ENCODE measurements at places on chromosomes 5 and 9.

DNA sequence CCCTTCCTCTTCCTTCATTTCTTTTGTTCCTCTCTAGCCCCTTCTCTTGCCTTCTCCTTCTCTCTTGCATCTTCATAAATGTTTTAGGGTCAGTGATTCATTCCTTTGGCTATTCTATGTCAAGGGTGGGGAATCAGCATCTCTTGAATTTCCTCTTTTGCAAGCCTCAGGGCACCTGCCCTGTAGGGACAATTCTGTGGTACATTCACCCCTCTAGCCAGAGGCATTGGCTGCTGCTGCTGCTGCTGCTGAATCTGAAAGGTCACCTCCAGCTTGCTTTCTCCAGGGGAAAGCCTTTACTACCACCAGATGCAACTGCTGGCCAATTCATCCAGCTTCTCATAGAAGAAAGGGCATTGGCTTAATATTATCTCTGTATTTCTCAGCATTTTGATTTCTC, 87.3 kb downstream of the INSYN2B start:
- no peak for DNase-seq

GRCh38 chr5:3602785-3603502, 7.3 kb downstream of the IRX1 start:
- no peak for DNase-seq

GRCh38 chr5:119250946-119251901, 104.6 kb upstream of the TNFAIP8 start:
- DNase-seq, result no peak

- no peak for DNase-seq
These were observed 522.8 kb upstream of the KLF4 start for GRCh38 chr9:108012405-108012804.

DNA sequence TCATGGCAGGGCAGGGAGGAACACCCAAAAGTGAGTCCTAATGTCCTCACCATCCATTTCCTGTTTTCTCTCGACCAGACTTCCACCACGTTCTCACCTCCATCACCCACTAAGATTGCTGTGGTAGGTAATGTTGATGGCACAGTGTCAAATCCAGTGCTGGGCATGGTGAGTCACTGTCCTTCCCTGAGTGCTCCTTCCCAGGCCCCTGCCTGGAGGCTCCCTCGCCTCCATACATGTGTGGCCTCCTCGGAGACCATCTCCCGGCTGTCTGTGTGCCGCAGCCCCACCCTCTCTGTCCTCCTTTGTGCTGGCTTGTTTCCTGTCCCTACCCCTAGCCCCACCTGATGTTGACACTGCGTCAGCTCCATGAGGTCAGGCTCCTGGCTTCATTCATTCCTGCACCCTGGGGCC, 177.5 kb downstream of the SYK start:
- no peak for DNase-seq

- DNase-seq, result peak; percentile 73
These were observed at the start of gene DNAJC18 for GRCh38 chr5:139439013-139439903. TSS of gene DNAJC18 (minus strand) at chr5:139439525. CDS start at chr5:139439445, 80 bp downstream.

GRCh38 chr9:117093891-117094844, 320.7 kb downstream of the ASTN2 start:
- DNase-seq, result no peak

DNA sequence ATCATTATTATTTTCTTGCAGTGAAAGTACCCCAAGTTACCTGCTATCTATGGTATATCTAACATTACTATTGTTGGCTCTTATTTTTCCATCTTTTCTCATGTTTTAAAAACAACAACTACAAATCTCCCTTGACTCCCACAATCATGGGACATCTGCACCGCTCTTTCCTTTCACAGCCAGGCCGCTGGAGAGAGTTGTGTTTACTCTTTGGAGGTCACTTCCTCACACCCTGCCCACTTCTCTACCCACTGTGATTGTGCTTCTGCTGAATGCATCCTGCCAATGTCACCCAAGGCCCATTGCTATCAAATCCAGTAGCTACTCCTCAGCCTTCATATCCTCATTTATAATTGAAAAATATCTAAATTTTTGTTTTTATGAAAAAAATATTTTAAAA, 29.7 kb downstream of the SLC28A3 start:
- no peak for DNase-seq

DNA sequence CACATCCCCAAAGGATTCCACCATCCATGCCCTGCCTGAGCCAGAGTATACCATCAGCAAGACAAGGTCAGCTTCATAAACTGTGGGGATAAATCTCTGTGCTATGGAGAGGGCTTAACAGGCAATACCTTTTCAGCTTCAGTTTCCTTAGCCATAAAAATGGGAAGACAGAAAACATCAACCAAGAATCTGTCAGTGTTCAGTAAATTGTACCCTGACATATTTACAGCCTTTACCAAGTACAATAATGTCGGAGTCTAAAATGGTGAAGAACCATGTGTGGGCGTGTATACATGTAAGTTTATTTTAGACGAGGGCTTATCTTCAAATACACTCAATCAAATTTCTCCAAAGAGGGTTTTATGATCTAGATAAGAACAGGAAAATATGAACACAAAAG, 94.7 kb downstream of the ELAVL2 start:
- no peak for DNase-seq

DNA sequence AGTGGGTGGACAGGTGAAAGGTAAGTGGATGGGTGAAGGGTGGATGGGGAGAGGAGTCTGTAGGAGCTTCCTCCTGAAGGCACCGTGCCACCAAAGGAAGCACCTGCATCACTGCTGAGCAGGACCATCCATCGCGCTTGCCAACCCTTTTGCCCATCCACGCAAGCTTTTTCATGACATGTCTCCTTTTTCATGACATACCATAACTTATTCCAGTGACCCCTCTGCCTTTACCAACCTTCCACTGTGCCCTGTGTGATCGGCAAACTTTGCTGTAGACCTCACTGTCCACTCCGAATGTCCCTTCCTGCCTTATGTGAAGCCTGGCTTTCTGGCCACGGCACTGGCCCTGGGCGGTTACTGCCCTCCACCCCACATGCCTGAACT, 13.4 kb downstream of the FLT4 start:
- DNase-seq, result no peak

- DNase-seq, result no peak
These were observed 25.9 kb downstream of the PSMB7 start for GRCh38 chr9:124389146-124389939.

DNA sequence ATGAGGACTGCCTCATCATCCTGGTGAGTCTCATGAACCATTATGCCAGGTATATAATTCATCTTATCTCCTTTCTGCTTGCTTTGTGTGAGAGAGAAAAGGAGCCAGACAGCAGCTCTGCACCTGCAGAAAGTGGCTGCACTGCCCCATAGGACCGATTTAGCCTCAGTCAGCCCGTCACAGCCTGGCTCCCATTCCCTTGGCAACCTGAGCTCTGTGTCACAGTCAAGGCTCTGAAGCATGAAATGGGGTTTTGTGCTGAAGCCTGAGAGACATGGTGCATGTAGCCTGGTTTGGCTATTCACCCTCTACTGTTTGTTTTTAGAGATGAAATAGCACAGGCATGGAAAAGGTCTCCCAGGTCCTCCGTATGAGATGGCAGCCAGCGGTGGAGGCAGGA, 198.3 kb downstream of the KCTD16 start:
- no peak for DNase-seq

DNA sequence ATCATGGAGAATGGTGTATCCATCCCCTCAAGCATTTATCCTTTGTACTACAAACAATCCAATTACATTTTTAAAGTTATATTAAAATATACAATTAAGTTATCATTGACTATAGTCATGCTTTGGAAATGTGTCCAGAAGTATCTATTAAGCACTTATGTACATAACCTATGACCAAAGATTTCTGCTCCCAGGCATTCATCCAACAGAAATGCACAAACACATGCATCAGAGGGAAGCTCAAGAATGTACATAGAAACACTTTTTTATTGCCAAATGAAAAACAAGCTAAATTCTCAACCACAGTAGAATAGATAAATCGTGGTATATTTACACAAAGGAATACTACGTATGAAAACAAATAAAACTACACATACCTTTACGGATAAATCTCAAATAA, 700.5 kb upstream of the ZNF608 start:
- DNase-seq, result no peak

- peak; percentile 46 for DNase-seq
These were observed 1.3 kb downstream of the GADD45G start for GRCh38 chr9:89606049-89606623.

GRCh38 chr9:94937214-94937903, 210.9 kb downstream of the AOPEP start:
- DNase-seq, result peak; percentile 79

GRCh38 chr5:97874491-97874890, 691.4 kb upstream of the RIOK2 start:
- DNase-seq, result no peak

GRCh38 chr9:1513105-1513504, 462.9 kb downstream of the DMRT2 start:
- DNase-seq, result no peak

DNA sequence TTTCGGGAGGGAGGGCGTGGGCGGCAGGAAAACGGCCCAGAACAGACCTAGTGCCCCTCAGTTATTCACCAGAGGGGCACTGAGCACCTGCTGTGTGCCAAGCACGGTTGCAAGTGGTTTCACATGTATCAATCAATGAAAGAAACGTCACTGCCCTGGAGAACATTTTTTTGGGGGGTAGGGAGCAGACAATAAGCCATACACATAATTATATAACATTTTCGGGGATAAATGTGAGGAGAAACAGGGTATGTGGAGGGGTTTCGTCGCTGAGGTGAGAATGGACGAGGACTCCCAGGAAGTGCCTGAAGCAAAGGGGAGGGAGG, 444 bp upstream of the ZNF354A start:
- DNase-seq, result no peak

DNA sequence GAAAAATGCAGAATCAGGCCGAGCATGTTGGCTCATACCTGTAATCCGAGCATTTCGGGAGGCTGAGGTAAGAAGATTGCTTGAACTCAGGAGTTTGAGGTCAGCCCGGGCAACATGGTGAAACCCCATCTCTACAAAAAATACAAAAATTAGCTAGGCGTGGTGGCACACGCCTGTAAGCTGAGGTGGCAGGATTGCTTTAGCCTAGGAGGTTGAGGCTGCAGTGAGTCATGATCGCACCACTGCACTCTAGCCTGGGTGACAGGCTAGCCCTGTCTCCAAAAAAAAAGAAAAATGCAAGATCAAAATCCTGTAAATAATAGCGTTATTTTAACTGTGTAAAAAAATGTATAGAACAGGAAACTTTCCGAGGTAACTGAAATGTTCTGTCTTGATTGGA, 39.4 kb downstream of the RNF44 start:
- DNase-seq, result no peak

GRCh38 chr5:6820851-6821479, 107.7 kb downstream of the TENT4A start:
- DNase-seq, result no peak

GRCh38 chr5:146849694-146850303, 28.8 kb downstream of the PPP2R2B start:
- DNase-seq, result no peak

- no peak for DNase-seq
These were observed 44.0 kb downstream of the C9orf85 start for GRCh38 chr9:71955300-71955915.

GRCh38 chr5:122091936-122092600, 14.0 kb upstream of the LOX start:
- no peak for DNase-seq

DNA sequence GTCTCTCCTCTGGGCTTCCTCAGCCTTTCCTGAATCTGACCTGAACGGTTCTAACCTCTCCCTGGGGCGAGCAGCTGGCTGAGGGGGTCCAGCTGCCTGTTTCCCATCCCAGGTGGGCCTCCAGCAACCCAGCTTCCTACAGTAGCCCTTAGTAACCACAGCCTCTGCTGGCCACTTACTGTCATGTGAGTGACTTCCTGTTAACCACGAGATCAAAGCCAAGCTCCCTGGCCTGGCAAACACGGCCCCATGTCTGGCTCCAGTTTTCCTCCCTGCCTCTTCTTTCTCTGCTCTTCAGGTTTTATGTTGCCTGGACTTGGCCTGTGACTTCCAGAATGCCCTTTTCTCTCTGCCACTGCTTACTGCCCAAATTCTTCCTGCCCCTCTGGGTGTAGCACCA, 47.2 kb upstream of the DAB2IP start:
- DNase-seq, result no peak

GRCh38 chr5:1503241-1504068, 20.3 kb downstream of the LPCAT1 start:
- DNase-seq, result no peak

- no peak for DNase-seq
These were observed 21.0 kb downstream of the DNAJA1 start for GRCh38 chr9:33046061-33046460.

- no peak for DNase-seq
These were observed 49.0 kb downstream of the FOXI1 start for GRCh38 chr5:170154744-170155143.

GRCh38 chr5:141734501-141735229, 52.6 kb upstream of the ARAP3 start:
- peak; percentile 25 for DNase-seq

GRCh38 chr9:115106642-115107041, 11.3 kb downstream of the TNC start:
- DNase-seq, result no peak

DNA sequence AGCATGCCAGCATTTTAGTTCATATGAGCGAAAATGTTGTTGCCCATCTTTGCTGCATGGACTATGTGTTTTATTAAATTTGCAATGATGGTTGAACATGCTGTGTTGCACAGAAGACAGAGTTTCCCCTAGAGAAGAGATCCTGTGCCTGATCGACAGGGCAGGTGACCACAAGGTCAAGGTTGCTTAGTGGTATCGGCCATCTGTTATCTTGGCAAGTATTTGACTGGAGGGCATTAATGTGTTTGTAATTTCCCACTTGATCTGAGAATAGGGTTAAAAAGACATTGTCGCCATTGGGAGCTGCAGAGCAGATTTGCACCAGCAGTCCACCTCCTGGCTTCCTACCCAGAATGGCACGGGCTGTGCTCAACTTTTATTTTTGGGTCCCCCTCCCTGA, 1523.6 kb upstream of the WWC1 start:
- DNase-seq, result no peak

DNA sequence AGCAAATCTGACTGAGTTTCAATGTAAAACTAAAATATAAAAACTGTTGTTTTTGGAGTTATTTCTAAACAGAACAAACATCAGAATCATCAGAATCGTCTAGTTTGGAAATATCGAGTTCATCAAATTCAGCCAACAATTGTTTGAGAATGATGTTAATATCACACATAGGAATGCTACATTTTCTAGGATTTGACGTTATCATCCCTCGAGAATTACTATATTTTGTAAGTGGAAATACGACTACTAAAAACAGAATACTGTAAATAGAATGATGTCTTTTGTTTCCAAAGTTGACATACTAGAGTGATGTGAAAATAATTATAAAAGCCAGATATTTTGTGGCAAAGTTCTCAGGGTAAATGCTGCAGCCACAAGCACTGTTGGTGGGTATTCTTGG, 805.9 kb downstream of the TLE1 start:
- DNase-seq, result no peak

- DNase-seq, result no peak
These were observed 112.9 kb downstream of the SLC1A3 start for GRCh38 chr5:36719282-36719681.

- no peak for DNase-seq
These were observed 163.4 kb upstream of the CD180 start for GRCh38 chr5:67360047-67360446.
